GM23248 (cell line): ENCODE measurements at places on chromosomes 4 and X.

DNA sequence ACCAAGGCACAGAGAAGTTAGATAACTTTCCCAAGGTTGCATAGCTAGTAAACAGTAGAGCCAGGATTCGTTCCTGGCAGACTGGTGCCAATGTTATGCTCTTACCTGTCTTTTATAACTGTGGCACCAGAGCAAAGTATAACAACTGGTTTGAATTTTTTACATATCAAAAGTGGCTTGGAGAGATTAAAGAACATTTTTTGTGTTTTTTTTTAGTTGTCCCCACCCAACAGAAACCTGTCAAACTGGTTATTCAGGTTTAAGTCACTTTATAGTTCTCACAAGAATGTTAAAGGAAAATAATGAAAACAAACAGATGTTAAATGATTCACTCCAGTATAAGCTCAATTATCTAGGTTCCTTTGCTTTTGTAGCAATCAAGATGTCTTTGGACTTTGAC lies 15.6 kb upstream of the FAM47E start:
- no peak overlapping the region for H3K27ac ChIP-seq
- H3K27me3 ChIP-seq: no peaks in the 10 kb centered on the region

DNA sequence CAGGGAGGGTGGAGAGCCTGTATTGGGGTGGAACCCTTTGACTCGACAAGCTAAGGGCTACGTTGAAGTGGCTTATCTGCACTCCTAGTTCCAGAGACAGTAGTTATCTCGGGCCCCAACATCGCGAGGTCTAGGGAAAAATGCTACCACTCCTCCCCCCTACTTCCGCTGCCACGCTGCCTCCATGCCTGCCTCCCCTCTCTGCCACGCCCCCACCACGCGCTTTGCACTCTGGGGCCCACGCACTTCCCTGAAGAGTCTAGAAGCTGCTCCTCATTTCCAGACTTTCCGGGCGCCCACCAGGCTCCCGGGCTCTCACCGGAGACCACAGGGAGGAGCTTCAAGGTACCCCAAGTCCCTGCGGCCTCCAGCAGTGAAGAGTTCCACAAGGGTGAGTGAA lies at the start of gene PASD1:
PASD1 (plus strand) TSS at position 227 of the 400 bp plus-strand sequence. CDS start 37,879 bp downstream, outside the sequence.
- no peaks in the 10 kb centered on the region for H3K4me1 ChIP-seq
- H3K4me3 ChIP-seq: no peak within 1 kb of the TSS
- no peak within 1 kb of the TSS for H3K27ac ChIP-seq

DNA sequence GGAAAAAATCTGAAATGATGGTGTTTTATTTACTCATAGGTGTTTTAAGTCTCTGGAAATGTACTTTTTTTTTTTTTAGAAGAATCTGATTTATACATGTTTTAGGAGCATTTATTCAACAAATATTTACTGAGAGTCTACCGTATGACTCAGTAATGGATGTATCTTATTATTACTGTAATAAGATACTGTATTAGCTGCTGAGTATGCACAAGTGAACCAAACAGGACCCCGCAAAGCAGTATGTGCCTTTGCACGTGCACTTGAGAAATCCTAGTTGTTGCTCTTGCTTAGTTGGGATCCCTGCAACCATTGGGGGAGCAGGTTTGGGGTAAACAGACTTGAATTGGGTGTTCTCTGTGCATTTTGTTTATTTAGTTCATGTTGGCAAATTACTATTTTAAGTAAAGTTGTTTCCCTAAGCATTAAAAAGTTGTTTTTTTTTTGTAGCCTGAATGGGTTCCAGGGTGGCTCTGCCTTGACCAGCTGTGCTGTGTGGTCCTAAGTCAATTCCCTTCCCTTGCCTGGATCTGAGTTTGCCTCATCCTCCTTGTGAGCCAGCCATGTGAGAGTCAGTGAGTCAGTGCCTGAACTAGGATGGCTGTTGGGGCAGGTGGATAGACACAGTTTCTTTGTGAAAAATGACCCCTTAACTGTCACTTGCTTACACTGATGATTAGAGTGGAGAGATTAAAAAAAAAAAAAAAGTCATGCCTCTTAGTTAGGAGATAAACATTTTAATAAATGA lies 27.7 kb downstream of the DCUN1D4 start:
- H3K27me3 ChIP-seq: no peaks in the 10 kb centered on the region
- peaks cover 34% of the 10 kb centered on the region for H3K36me3 ChIP-seq
- no peak overlapping the region for H3K27ac ChIP-seq
- H3K4me3 ChIP-seq: no peak overlapping the region

DNA sequence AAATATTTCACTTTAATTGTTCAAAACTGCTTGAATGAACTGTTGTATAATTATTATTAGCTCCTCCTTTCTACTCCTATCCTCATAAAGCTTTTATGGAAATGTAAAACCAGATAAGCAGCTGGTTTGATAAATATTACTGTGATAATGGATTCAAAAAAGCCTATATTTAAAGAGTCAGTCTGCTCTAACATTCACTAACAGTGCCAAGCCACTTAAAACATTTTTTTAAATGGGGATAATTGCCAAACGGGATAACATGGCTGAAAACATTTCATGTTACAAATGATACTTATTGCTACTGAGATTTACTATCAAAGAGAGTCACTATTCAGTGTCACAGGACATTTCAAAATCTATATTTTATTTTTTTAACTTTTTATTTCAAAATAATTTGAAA lies 17.4 kb downstream of the ARHGAP24 start:
- no peak for DNase-seq
- H3K4me3 ChIP-seq: no peak overlapping the region
- no peaks in the 10 kb centered on the region for H3K27me3 ChIP-seq
- H3K4me1 ChIP-seq: peaks cover 31% of the 10 kb centered on the region

GRCh38 chr4:21893136-21893535 lies 55.4 kb downstream of the KCNIP4 start:
- H3K36me3 ChIP-seq: no peaks in the 10 kb centered on the region
- no peak overlapping the region for H3K27ac ChIP-seq
- H3K4me3 ChIP-seq: no peak overlapping the region
- peaks cover 13% of the 10 kb centered on the region for H3K4me1 ChIP-seq
- no peaks in the 10 kb centered on the region for H3K27me3 ChIP-seq

- no peaks in the 10 kb centered on the region for H3K27me3 ChIP-seq
- no peaks in the 10 kb centered on the region for H3K36me3 ChIP-seq
- H3K4me3 ChIP-seq: no peak overlapping the region
- peaks cover 14% of the 10 kb centered on the region for H3K4me1 ChIP-seq
- DNase-seq: no peak
- no peak overlapping the region for H3K27ac ChIP-seq
Observed at GRCh38 chr4:71453531-71453930, 114.7 kb downstream of the SLC4A4 start.

DNA sequence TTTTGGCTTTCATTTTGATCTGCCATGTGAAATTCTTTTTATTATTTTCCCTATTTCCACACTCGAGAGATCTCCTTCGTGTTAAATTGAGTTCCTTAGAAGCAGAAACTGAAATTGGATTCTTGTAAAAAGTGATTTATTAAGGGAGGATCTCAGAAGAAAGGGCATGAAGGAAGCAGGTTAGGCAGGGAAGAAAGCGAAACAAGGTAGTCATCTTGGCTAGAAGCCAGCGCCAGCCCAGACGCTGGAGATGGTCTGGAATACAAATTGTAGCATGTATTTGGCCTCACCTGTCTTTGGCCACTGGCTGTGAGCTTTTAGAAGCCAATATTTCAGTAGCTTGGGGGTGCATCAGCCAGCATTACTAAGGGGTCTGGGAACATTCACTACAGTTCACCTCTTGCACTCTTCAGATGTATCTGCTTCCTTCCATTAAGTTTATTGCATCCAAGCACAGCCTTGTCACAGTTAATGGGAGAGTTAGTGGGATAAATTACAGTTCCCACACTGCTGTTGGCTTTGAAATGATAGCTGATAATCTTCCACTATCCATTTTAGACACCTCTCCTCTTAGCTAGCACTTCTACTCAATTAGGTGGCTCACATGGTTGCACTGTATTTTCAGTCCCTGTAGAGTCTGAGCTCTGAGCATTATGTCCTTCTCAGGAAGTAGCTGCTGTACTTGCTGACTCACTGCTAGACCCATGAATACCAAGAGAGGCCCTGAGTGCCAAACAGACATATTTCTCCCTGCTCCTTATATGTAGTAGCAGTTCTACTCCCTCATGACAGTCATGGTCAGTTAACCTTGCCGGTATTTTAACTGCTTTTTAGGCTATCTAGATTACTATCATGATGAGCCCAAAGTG lies 14.6 kb downstream of the GRXCR1 start:
- H3K36me3 ChIP-seq: no peaks in the 10 kb centered on the region
- H3K4me3 ChIP-seq: no peak overlapping the region
- no peak overlapping the region for H3K27ac ChIP-seq
- no peaks in the 10 kb centered on the region for H3K4me1 ChIP-seq

- peak; percentile 39 for DNase-seq
- no peaks in the 10 kb centered on the region for H3K36me3 ChIP-seq
- no peak overlapping the region for H3K4me3 ChIP-seq
- H3K4me1 ChIP-seq: peaks cover 12% of the 10 kb centered on the region; the same call in 1 of the 2 replicates
Observed at GRCh38 chrX:13076176-13076961, 31.9 kb upstream of the FAM9C start.

DNA sequence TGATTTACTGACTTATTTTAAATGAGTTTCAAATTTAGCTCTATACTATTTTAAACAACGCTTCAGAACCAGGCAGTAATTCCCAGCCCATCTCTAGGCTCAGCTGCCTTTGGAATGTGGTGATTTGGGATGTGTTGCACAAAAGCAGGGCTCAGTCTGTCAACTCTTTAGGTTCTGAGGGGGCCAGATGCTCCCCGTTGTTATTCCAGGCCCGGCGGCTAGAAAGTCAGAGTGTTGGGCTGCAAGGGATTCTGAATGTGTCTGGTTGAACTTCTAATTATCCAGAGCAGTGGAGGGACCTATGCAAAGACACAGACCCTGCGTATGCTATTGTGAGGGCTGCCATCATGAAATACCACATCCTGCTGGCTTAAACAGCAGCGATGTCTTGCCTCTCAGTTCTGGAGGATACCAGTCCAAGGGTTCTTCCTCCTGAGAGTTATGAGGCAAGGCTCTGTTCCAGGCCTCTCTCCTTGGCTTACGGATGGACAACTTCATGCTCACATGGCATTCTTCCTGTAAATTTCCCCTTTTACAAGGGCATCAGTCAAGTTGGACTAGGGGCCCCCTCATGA lies 123.2 kb upstream of the TRIM2 start:
- no peak overlapping the region for H3K27ac ChIP-seq
- H3K4me1 ChIP-seq: no peaks in the 10 kb centered on the region
- H3K36me3 ChIP-seq: no peaks in the 10 kb centered on the region
- H3K4me3 ChIP-seq: no peak overlapping the region
- H3K27me3 ChIP-seq: peaks cover 10% of the 10 kb centered on the region; the same call in 1 of the 2 replicates

DNA sequence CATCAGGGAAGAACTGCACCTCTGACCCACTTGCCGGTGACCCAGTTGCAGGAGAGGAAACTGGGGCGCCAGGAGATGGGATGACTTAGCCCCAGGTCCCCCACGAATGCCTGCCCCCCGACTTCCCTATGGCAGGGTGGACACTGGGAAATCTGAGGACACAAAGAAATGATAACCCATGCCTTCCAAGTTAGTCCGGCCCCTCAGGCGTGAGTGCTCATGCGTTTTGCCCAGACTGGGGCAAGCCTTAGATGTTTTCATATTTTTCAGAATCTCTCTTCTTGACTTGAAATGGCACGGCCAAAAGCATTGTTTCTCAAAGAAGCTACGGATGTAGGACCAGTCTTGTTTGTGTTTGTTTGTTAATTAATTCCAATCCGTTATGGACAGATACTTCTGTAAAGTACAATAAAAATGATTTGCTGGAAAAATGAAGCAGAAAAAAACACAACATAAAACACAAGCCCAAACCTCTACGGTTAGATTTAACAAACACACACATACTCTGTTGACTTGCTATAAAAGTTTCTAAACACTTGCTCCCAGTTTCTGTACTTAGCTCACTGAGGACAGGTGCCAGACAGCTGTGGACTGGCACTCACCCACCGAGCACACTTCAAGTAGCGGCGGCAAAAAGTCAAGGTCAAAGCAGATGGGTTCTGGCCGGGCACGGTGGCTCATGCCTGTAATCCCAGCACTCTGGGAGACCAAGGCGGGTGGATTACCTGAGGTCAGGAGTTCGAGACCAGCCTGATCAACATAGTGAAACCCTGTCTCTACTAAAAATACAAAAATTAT lies 341.5 kb downstream of the BCOR start:
- H3K27ac ChIP-seq: peak overlapping the region; percentile 62; the same call in 1 of the 2 replicates
- H3K27me3 ChIP-seq: no peaks in the 10 kb centered on the region
- 0 out of 2 replicates have a peak overlapping the region, but pooled peaks have one; percentile 36 for H3K4me3 ChIP-seq
- H3K4me1 ChIP-seq: peaks cover 24% of the 10 kb centered on the region
- no peaks in the 10 kb centered on the region for H3K36me3 ChIP-seq

- H3K27me3 ChIP-seq: no peaks in the 10 kb centered on the region
- H3K27ac ChIP-seq: no peak overlapping the region
- no peak overlapping the region for H3K4me3 ChIP-seq
- no peaks in the 10 kb centered on the region for H3K36me3 ChIP-seq
Observed at GRCh38 chr4:180751009-180751408, 1492.2 kb upstream of the TENM3 start.

DNA sequence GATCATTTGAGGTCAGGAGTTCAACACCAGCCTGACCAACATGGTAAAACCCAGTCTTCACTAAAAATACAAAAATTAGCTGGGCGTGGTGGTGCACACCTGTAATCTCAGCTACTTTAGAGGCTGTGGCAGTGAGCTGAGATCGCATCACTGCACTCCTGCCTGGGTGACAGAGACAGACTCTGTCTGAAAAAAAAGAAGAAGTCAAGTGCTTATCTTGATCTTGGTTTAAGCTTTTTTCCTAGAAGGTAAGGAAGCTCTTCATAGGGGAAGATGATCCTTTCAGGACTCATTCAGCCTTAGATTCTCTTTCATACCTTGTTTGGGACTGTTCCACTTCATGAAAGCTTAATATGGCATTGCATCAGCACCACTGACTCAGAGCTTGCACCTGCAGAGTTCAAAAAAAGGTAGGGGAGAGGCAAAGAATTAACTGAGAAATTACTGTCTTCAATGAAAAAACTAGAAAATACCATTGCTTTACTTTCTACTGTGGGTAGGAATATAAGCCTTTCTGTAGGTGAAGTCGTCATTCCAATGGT lies 70.8 kb upstream of the EPGN start:
- H3K36me3 ChIP-seq: no peaks in the 10 kb centered on the region
- no peak overlapping the region for H3K27ac ChIP-seq
- no peaks in the 10 kb centered on the region for H3K27me3 ChIP-seq
- no peaks in the 10 kb centered on the region for H3K4me1 ChIP-seq
- no peak for DNase-seq

DNA sequence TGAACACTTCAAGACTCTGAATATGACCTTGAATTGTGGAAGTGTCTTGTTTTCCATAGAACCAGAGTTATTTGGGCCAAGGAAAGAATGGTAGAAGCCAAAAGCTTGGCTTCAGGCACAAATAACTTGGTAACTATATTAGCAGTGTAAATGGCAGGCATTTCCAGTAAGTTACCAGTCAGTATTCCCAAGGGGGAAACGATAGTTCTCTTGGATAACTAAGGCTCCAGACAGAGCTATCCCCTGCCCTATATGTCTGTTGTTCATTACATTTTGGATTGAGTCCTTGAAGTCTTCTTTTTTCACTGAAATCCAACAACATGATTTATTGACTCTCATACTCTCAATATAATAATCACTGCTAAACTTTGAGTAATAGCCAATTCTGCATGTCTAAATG lies 364.1 kb downstream of the MAGEB5 start:
- H3K36me3 ChIP-seq: no peaks in the 10 kb centered on the region
- DNase-seq: no peak
- H3K4me1 ChIP-seq: peaks cover 10% of the 10 kb centered on the region; the same call in 1 of the 2 replicates
- H3K4me3 ChIP-seq: no peak overlapping the region
- H3K27me3 ChIP-seq: no peaks in the 10 kb centered on the region
